ENCODE measurements at places on chromosomes 5 and 9. TPM values are rescaled to one million over a fixed set of nuclear protein-coding genes. Genes with fewer than 3 reads are reported as not detected.

DNA sequence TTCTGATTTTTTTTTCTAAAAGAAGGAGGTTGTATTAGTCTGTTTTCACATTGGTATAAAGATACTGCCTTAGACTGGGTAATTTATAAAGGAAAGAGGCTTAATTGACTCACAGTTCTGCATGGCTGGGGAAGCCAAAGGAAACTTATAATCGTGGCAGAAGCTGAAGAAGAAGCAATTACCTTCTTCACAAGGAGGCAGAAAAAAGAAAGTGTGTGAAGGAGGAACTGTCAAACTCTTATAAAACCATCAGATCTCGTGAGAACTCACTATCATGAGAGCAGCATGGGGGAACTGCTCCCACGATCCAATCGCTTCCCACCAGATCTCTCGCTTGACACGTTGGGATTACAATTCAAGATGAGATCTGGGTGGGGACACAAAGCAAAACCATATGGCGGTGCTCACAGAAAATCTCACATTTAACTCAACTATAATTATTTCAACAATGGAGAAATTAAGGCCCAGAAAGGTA is 27.1 kb downstream of the DPYSL3 start:
- DNase-seq: no peak

GRCh38 chr9:127066060-127066850 is 56.2 kb downstream of the ANGPTL2 start:
- DNase-seq: no peak

- DNase-seq: no peak
These were observed 46.9 kb upstream of the KLF4 start for GRCh38 chr9:107536462-107536861.

Gene CXCL14
- polyA plus RNA-seq: 34.7 TPM

Gene GABRB2
- polyA plus RNA-seq: 1.5 TPM

Measured in brain (organoid and tissue), 16 donors.